ENCODE measurements at places on chromosomes 12 and 14. TPM values are rescaled to one million over a fixed set of nuclear protein-coding genes. Genes with fewer than 3 reads are reported as not detected.

The CCDC85C gene
- total RNA-seq, result 5.5 TPM

The SYCP3 gene
- total RNA-seq, result 0.91 TPM

The PLEKHG3 gene
- total RNA-seq, result 4.5 TPM

The NANOG gene
- total RNA-seq, result not detected

The OR4N2 gene
- total RNA-seq, result not detected

The IAPP gene
- not detected for total RNA-seq

The ALG10B gene
- total RNA-seq, result 12.2 TPM

The RTL1 gene
- not detected for total RNA-seq

The TMPRSS12 gene
- not detected for total RNA-seq

The BATF gene
- total RNA-seq, result 122 TPM

The HOXC4 gene
- 1.3 TPM for total RNA-seq

The TEX52 gene
- not detected for total RNA-seq

The FSCB gene
- total RNA-seq, result not detected

The STON2 gene
- 0.08 TPM for total RNA-seq

The CCDC91 gene
- total RNA-seq, result 19.0 TPM

The MSI1 gene
- 0.21 TPM for total RNA-seq

The NRL gene
- total RNA-seq, result 1.7 TPM
